ENCODE measurements at places on chromosomes 16 and 17. TPM values are rescaled to one million over a fixed set of nuclear protein-coding genes. Genes with fewer than 3 reads are reported as not detected.

The LLGL2 gene
- 7.6 TPM for total RNA-seq

The RHBDL1 gene
- 3.6 TPM for total RNA-seq

DNA sequence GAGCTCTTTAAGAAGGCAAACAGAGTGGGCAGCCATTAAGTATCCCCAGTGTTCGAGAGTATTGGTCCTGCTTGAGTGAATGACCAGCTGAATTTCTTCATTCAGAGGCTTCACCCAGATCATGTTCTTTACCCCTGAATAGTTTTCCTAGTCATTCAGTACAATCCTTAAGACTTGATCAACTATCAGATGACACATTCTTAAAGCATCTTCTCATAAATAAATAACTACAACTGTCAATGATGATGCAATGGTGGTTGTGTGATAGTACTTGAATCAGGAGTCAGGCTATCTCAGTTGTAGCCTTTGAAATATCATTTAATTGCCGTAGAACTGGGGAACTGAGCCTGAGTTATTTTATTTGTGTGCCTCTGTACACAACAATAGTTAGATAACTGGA, 416.8 kb upstream of the CCL2 start:
- H3K4me1 ChIP-seq = no peaks in the 10 kb centered on the region
- H3K36me3 ChIP-seq = no peaks in the 10 kb centered on the region
- DNase-seq = no peak
- no peak overlapping the region for H3K27ac ChIP-seq
- no peak overlapping the region for H3K4me3 ChIP-seq

GRCh38 chr17:71522383-71522782, 598.4 kb upstream of the SOX9 start:
- no peak for DNase-seq
- no peaks in the 10 kb centered on the region for H3K27me3 ChIP-seq
- H3K27ac ChIP-seq = no peak overlapping the region
- H3K4me1 ChIP-seq = no peaks in the 10 kb centered on the region
- no peaks in the 10 kb centered on the region for H3K36me3 ChIP-seq

DNA sequence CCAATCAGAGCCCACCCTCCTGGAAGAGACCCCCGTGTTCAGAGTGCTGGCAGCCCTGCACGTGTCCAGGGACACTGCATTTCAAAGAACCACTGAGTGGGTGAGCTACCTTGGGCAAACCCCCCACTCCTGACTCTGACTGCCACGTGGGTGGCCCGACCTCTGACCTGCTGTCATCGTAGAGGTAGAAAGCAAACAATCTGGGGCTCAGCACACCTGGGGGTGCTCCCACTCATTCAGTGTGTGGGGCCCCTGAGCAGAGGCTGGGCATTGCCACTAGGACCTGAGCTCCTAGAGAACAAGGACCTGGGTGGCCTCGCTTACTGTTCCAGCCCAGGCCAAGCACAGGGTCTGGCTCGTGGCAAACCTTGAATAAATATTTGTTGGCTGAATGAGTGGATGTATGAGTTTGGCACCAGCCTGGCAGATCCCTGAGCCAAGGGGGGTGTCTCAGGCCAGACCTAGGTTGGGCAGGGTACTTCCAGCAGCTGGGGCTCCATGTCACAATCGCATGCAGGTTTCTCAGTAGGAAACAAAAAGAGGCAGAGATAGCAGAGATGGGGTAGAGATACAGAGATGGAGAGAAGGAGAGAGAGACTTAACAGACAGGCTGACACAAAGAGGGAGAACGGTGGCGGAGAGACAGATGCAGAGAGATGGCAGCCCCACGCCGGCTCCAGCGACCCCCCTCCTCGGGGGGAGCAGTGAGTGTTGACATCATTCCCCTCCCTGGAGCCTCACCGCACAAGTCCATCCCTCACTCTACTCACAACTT, 5.4 kb upstream of the DRC7 start:
- H3K36me3 ChIP-seq = no peaks in the 10 kb centered on the region
- H3K27me3 ChIP-seq = no peaks in the 10 kb centered on the region
- DNase-seq = no peak
- H3K4me1 ChIP-seq = no peaks in the 10 kb centered on the region

GRCh38 chr16:89909777-89910716, 8.6 kb upstream of the MC1R start:
- no peak overlapping the region for H3K4me3 ChIP-seq
- H3K27ac ChIP-seq = no peak overlapping the region
- H3K4me1 ChIP-seq = no peaks in the 10 kb centered on the region

GRCh38 chr16:17327664-17328335, 143.0 kb downstream of the XYLT1 start:
- H3K27ac ChIP-seq = no peak overlapping the region
- H3K4me3 ChIP-seq = no peak overlapping the region
- H3K36me3 ChIP-seq = no peaks in the 10 kb centered on the region
- no peak for DNase-seq
- no peaks in the 10 kb centered on the region for H3K4me1 ChIP-seq
- H3K27me3 ChIP-seq = no peaks in the 10 kb centered on the region

All from Karpas-422 (cell line).